ENCODE measurements at places on chromosomes 1 and 21.

- DNase-seq = no peak
Measured at GRCh38 chr1:91703095-91703494, 182.9 kb downstream of the TGFBR3 start.

DNA sequence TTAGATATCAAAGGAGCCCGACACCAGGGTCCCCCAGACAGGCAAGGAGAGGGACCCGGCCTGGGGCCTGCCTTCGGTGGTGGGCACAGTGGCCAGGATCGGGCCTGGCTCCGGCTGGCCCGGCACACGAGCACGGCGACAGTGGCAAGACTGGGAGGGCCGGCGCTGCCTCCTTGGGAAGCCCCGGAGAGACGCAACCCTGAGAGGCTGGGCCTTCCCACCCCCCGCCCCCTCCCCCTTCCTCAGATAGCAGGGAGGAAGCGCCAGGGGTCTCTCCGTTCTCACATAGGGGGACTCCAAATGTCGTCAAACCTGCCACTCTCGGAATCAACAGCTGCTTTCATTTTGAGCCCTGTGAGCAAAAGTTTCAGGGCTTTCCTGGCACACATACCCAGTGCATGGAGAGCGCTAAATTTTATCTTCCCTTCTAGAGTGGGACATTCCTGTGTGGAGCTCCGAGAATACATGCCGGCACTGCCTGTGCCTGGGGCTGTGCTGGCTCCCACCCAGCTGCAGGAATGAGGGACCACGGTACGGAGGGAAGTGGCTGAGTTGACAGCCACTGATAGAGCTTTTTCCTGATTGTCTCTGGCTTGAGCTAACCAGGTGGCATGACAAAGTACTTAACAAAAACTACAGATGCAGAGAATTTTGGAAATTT, 62.4 kb downstream of the CD247 start:
- DNase-seq = no peak

DNA sequence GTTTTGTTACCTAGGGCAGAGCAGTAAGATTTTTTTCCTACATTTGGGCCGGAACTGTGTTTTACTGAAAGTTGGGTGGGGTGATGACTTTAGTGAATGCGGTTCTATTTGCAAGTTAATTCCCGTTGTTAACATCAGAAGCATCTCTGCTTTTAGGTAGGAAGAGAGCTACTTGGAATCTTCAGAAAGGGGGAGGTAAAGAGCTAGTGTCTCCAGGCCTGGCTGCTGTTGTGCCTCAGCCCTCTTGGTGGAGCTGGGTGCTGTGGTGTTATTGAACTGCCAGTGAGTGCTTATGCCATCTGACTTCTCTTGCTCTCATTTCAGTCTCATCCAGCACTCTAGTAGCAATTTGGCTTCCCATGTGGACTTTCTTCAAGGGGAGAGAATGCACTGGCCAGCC, 3.4 kb downstream of the KDM4A start:
- no peak for DNase-seq

- no peak for DNase-seq
Measured at GRCh38 chr1:167996266-167996665, 59.4 kb upstream of the MPC2 start.

GRCh38 chr1:211908453-211908852, 77.9 kb upstream of the LPGAT1 start:
- no peak for DNase-seq

DNA sequence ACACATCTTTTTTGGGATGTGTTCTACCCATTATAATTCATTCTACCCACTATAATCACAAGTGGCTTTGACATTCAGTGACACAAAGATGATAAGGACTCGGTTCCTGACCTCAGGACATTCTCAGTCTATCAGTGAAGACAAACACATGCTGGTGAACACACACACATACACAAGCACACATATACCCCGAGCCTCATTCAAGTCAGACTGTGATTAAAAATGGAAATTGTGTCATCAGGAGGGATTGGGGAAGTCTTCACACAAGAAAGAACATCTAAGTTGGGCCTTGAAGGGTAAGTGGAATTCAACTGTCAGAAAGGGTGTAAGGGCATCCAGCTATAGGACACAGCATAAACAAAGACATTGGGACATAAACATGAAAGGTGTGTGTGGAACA, 2.6 kb upstream of the LAD1 start:
- DNase-seq = no peak

DNA sequence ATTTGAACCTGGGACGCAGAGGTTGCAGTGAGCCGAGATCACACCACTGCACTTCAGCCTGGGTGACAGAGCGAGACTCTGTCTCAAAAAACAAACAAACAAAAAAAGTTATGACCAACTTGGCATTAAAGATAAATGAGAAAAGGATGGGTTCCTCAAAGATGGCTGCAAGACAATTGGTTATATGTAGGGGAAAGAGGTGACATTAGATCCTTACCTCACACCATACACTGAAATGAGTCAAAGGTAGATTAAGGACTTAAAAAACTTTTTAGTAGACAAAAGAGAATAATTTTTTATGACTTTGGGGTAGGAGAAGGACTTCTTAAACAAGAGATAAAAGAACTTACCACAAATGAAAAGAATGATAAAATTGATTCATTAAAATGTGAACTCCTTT, 74.5 kb downstream of the SYF2 start:
- DNase-seq = no peak

DNA sequence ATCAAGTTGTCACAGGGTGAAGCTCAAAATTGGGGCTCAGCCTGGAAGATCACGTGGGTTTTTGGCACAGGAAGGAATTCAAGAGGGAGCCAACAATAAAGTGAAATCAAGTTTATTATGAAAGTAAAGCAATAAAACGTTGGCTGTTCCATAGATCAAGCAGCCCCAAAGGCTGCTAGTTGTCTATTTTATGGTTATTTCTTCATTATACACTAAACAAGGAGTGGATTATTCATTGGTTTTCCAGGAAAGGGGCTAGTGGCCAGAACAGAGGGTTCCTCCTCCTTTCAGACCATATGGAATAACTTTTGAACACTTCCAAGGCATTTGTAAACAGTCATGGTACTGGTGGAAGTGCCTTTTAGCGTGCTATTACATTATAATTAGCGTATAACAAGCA, 723.5 kb upstream of the ADAMTS5 start:
- no peak for DNase-seq

GRCh38 chr21:28936036-28936435, 56.6 kb downstream of the LTN1 start:
- no peak for DNase-seq

DNA sequence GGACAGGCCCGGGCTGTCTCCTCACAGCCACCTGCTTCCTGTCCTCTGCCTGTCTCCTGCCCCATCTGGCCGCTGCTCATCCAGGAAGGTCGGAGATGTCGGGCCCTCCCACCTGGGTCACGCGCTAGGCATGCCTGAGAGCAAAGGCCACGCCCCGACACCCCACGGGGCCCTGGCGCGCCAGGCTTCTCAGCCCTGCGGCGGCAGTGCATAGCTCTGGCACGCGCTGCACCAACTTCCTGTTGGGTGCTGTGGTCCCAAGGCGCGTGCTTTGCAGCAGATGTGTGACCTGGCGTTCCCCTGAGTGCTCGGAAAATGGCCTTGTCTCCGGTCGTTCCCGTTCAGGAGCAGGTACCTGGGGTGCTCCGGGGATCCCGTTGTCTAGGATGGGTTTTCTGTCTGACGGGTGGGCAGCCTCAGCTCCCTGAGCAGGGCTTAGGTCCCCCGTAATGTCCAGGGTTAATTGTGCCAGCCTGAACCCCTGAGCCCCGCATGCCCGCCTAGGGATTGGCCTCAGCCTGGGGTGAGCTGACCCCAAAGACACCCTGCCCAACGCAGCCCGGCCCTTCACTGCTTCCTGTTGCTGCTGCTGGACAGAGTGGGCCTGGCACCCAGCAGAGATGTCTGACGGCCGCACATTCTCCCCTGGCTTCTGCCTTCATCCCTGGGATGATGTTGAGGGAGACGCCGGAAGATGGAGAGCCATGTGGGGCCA, 19.4 kb upstream of the KCNAB2 start:
- peak; percentile 87 for DNase-seq

- DNase-seq = no peak
Measured at GRCh38 chr1:5370311-5370710, 621.9 kb downstream of the NPHP4 start.

- no peak for DNase-seq
Measured at GRCh38 chr1:199937661-199938060, 89.8 kb upstream of the NR5A2 start.

DNA sequence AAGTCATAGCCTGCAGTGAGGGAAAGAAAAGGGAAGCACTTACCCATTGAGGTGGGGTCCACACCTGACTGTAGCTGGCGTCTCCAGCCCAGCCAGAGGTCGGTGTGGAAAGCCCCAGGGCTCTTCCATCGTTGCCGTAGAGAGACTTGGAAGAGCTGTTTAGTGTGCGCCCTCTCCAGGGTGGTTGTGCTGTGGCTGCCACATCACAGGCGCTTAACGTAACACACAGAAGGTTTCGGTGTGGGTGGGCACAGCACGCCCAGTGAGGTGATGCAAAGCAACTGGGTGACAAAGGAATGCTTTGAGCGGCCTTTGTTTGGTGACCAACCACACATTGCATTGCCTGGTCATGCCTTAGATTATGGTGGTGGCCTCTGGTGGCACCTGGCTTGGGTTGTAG, 36.8 kb upstream of the KIF1B start:
- DNase-seq = no peak

DNA sequence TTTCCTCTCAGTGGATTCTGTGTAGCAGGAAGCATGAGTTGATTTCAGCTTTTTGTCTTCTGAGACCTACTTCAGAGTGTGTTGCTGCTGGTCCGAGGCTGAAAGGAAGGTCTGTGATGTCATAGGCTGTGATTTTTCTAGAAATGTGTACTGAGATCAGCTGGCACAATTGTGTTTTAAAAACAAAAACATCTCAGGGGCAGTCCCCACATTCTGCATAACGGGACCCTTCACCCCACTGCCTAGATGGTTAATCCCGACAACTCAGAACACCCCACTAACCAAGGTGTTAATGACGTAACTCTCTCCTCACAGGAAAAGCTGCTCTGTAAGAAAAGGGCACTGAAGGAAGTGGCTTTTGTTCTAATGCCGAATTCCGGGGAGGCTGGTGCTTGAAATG, 59.8 kb upstream of the PPP2R5A start:
- DNase-seq = no peak

DNA sequence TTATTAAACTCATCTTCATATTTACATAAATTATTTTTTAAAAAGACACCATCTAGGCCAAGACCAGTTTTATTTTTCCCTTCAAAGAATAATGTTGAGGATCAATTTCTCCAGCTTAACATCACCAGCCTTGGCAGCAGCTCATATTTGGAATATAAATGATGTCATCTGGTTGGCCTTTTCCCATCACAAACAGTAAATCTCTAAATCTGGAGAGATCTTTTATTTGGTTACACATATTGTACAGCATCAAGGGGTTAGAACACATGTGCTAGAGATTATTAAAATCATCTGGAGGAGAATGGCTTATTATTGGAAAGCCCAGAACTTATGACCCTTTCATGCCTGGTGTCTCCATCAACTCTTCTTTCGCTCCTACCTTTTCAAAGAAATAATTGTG, 508.8 kb downstream of the PLPP3 start:
- DNase-seq = no peak

GRCh38 chr1:184449916-184450315, 63.1 kb downstream of the C1orf21 start:
- DNase-seq = no peak

- no peak for DNase-seq
Measured at GRCh38 chr1:115089420-115090185, at the start of gene TSPAN2. TSS of gene TSPAN2 (minus strand) at chr1:115089503. CDS start at chr1:115089432, 71 bp downstream.

All from stimulated activated CD4-positive, alpha-beta T cell treated with anti-CD3 and anti-CD28 coated beads, Interleukin-1b, Interleukin-23, amount 100 ng/mL, for 24 hours (primary cell).